ENCODE measurements at places on chromosomes 7 and 10.

GRCh38 chr10:100293066-100293465 lies 6.6 kb upstream of the BLOC1S2 start:
- no peak for DNase-seq

DNA sequence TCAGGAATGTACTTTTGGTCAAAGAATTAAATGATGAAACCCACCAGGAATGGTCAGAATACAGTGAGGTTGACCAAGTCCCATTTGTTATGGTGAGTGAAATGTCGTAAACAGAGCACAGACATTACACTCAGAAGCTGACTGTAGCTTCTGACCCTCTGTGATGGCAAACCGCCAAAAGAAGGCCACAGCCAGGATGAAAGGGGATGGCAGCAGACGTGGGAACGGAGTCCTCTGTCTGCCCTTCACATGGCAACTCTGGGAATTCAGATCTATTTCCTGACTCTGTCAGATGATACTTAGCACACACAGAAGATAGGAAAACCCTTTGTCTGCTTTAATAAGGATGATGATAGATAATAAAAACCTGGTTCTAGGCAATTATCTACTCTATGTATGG lies 757.1 kb downstream of the SORCS3 start:
- DNase-seq: no peak

- no peak for DNase-seq
Measured at GRCh38 chr7:66860767-66861166, 60.3 kb upstream of the TMEM248 start.

DNA sequence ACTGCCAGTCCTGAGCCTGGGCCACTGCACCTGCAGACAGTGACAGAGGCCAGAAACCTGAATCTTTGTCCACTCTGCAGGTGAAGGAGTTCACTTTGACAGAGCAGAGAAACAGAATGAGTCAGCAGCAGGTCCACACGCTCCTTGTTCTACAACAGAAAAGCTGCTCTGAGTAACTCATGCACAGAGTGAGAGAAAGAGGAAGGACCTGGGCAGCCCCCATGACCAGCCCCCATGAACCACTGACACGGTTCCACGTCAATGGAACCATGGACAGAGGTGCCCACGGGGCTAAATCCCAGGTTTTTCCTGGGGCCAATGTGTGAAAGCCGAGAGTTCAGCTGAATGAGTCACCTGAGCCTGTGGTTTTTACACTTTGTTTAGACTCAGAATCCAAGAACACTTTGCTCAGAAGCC lies 40.8 kb upstream of the CTBP2 start:
- no peak for DNase-seq

DNA sequence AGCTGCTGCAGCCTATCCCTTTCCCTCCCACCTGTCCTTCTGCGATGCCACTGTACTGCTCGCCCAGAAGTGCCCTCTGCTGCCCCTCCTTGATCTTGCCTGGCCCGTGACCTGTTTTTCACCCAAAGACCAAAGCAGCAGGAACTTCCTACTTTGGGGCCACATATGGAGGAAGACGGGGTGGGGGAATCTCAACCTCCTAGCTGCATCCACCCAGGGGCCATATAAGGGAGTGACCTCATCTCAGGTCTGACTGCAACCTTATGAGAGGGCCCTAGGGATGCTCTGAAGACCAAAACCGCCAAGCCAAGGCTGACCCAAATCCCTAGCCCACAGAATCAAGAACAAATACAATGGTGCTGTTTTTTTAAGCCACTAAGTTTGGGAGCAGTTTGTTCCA lies 15.7 kb downstream of the PRKCQ start:
- DNase-seq: no peak

DNA sequence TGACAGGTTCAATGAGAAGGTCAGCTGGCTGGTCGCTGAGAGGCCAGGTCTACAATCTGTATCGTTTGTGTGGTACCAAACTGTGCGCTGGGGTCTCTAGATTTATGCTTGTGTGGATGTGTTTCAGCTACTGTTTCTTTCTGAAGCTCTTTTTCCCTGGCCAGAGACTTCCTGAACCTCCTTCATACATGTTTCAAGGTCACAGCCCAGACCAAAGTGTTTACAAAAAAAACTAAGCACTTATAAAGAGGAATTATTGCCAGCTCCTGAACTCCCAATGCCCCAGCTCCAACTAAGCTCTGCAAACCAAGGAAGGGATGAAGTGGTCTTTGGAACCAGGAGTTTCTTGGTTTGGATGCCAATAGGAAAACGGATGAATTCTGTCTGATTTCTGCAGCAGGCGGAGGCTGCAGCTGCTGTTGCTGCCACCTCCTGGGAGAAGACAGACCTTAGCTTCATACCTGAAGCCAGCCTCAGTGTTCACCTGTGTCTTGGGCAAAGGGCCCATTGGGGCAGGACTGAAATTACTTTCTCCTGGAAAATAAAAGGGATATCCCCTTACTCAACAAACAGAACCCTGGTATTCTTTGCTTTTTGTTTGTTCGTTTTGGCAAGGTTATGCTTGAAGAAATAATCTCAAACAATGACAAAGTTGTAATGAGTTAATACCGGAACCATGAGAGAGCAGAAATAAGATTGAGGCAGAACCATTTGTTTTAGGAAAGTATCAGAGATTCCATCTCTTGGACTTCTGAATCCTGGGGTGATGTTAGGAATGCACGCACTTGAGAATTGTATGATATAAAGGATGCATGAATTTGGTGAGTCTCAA lies 24.6 kb upstream of the MKLN1 start:
- no peak for DNase-seq

- peak; percentile 78 for DNase-seq
Measured at GRCh38 chr10:95513008-95513589, 48.1 kb downstream of the SORBS1 start.

DNA sequence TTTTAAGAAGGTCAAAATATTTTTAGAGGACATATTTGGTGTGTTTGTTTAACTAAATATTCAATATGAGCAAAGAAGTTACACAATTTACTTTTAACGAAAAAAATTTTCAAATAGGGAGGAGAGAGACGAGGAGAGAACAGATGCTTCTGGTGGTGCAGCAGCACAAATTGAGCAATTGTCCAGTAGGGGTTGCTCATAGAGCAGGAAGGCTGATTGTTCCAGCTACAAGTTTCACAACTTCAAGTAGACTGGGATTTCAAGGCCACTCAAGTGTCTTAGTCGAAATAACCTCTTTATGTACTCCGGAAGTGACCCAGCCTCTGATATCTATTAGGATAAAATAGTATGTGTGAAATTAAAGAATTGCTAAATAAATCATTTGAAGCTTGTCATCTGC lies 197.9 kb downstream of the HDAC9 start:
- DNase-seq: no peak

DNA sequence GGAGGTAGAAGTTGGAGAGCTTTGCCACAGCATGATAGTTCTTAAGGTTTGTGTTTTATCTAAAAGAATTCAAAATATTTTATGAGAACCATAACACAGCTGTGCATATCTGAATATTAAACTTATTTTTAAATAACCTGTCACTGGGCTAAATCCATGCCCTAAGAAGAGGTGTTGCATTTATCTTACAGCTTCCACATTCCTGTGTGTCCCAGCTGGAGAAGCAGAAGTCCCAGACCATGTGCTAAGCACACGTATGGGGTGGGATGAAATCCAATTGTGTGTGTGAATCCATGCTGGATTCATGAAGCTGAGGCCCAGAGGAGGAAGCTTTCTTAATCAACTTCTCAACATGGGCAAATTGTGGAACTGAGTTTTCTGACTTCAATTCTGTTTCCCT lies 121.5 kb downstream of the PKD1L1 start:
- no peak for DNase-seq

GRCh38 chr7:138500892-138501291 lies 40.8 kb downstream of the TRIM24 start:
- no peak for DNase-seq

GRCh38 chr7:16025696-16026095 lies 339.2 kb upstream of the MEOX2 start:
- DNase-seq: no peak

DNA sequence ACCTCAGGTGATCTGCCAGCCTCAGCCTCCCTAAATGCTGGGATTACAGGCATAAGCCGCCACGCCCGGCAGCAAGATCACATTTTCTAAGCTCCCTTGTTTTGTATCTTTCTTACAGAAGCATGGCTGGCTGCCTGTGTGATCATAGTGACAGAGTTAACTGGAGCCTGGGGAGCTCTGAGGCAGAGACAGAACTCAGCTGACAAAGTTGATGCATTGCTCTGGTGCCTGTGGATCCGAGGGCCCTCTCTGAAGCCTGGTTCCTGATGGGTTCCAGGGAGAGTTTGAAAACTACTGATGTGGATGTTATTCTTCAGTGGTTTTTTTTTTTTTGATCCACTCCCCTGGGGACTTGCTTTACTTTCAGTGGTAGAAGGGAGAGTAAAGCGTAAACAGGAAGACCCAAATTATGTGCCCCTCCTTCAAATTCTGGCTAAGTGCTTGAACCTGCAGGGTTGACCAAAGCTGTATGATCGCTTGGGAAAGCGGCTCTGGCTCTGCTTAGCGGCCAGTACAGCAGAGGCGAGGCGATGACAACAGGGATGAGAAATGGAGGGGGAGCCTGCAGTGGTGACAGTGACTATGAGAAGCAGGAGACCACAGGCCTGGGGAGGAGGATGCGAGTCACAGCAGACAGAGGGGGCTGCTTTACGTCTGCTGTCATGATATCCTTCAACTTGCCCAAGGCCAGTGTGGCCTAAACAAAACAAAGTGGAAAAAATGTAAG lies 6.8 kb upstream of the EFCAB10 start:
- DNase-seq: no peak

- DNase-seq: no peak
Measured at GRCh38 chr10:102264371-102264770, 19.0 kb downstream of the GBF1 start.

DNA sequence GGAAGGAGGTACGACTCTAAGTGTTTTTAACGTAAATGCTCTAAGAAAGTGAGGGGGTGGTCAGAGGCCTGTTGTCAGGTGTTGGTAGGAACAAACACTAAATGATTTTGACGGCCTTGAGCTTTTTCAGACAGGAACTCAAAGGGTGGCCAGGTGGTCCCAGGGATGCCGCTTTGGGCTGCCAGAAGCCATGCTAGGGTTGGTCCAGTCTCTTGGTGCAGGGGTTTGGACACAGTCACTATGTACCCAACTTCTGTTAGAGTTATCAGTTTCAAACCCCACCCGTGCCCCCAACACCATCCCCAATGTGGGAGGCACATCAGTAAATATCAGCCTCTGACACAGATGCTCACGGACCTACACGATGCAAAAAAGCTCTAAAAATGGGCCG lies 9.3 kb downstream of the ATP6V0E2 start:
- DNase-seq: no peak

- no peak for DNase-seq
Measured at GRCh38 chr7:37753398-37754050, 70.0 kb downstream of the GPR141 start.

- DNase-seq: no peak
Measured at GRCh38 chr7:157016024-157016351, 5.5 kb upstream of the MNX1 start.

- DNase-seq: no peak
Measured at GRCh38 chr7:109322833-109323232, 753.2 kb downstream of the DNAJB9 start.

DNA sequence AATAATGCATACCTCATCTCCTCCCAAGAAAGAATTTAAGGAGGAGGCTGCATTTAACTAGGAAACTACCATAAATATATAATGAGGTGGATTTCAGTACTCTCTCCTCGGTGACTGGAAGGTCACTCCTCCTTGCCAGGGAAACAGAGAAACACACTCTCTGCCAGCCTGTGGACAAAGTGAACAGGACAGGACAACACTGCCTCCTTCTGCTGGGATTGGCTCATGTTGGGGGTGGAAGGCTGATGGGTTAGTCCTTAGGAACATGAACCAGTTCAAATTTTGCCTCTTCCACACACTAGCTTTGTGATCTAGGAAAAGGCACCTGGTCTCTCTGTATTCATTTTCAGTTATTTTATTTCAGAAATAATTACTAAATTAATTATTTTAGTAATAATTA lies 50.6 kb upstream of the STEAP4 start:
- peak; percentile 5 for DNase-seq

DNA sequence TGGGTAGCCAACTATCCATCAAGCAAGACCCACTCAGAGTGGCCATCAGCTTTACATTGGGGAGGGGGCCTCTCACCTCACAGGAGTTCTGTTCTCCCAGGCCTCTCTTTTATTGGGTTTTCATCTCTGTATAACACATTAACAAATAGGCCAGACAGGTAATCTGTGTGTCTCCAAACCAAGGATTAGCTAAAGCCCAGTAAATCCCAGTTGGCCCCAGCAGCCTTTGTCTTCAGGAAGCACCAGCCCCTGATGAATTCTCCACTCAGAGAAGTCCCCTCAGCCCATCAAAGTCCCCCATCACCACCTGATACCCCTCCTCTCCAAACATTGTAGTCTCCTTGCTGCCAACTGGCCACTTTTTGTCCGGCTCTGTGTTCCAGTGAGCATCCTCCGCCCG lies 16.9 kb upstream of the SLF2 start:
- DNase-seq: no peak

GRCh38 chr10:69726850-69727249 lies 74.9 kb upstream of the COL13A1 start:
- DNase-seq: no peak

GRCh38 chr7:30249986-30250774 lies 34.2 kb upstream of the ZNRF2 start:
- DNase-seq: no peak

- no peak for DNase-seq
Measured at GRCh38 chr10:2933071-2933470, 134.3 kb upstream of the PFKP start.

DNA sequence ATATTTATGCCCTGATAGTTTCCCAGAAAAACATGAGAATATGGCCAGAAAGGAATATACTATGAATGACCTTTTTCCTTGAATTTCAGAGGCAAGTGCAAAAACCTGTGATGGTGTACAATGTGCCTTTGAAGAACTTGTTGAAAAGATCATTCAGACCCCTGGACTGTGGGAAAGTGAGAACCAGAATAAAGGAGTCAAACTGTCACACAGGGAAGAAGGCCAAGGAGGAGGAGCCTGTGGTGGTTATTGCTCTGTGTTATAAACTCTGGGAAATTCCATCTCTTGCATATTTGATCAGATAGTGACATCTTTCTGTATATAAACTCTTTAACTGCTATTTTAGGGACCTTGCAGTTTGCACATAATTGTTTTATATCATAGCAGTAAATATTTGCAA lies 33.7 kb downstream of the RAB18 start:
- DNase-seq: no peak

DNA sequence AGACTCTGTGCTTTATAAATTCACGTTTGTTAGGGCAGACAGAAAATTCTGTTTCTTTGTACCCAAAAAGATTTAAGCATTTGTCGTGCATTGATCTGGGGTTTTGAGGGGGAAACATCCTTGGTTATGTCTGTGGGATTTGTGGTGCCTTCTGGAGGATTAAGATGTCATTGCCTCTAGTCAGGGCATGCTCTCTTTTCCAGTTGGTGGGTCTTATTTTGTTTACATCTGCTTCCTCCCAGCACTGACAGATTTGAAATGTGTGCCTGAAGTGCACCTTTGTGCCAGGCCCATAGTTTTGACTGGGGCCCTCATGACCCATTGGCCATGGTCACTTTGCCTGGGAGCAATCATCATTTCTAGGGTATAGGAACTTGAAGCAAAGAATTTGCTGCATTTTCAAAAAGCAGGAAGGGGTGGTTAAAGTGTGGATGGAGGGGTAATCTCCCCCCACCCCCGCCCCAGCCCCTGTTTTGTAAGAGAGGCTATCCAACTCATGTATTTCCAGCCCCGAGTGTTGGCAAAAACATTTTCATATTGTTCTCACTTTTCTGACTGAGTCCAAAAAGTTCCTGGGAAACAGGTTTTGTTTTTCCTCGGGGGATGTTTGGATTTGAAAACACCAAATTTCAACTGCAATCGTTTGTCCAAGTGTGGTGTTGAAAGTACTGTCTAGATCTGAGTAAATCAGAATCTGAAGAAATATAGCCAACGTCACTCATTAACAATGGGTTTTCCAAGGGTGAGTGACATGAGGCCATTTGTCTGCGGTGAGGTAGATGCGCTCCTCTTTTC lies 388.2 kb upstream of the GALNT17 start:
- no peak for DNase-seq
